Hematopoietic multipotent progenitor cell (in vitro differentiated cells): ENCODE measurements at places on chromosomes 16 and 17.

DNA sequence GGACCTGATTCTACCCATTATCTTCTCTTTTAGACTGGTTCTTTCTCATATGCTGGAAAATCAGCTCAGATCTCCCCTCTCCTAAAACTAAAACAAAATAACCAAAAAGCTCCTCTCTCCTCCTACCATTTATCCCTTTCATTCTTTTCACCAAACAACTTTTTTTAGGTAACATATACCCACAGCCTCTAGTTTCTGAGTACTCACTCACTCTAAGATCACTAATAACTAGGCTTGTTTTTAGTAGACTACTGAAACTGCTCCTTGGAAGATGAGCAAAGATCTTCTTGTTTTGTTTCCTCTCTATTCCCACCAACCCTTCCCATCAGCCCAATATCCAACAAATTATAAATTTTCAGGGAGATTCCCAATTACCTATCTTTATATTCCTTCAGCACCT, 129.0 kb downstream of the SKAP1 start:
- DNase-seq, result no peak

DNA sequence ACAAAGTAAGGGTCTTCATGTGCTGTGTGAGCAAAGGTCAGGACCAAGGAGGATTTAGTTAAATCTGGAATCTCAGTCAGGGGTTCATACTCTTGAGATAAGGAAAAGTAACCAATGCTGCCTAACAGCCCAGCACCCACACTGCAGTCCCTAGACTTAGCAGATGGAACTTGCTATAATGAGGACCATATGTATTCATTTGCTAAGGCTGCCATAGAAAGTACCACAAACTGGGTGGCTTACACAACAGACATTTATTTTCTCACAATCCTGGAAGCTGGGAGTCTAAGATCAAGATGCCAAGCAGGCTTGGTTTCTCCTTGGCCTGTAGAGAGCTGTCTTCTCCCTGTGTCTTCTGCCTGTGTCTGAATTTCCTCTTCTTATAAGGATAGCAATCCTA, 20.8 kb downstream of the ZP2 start:
- no peak for DNase-seq

DNA sequence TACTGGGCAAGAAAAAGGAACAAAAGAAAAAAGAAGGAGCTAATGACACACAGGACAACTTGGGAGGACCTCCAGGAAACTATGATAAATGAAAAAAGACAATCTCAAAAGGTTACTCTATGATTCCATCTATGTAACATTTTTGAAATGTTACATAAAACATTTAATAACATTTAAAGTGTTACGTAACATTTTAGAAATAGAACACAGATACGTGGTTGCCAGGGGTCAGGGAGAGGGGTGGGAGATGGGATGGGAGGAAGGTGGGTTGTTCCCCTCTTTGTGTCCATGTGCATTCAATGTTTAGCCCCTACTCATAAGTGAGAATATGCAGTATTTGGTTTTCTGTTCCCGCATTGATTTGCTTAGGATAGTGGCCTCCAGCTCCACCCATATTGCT, 116.6 kb downstream of the C16orf95 start:
- DNase-seq, result no peak

DNA sequence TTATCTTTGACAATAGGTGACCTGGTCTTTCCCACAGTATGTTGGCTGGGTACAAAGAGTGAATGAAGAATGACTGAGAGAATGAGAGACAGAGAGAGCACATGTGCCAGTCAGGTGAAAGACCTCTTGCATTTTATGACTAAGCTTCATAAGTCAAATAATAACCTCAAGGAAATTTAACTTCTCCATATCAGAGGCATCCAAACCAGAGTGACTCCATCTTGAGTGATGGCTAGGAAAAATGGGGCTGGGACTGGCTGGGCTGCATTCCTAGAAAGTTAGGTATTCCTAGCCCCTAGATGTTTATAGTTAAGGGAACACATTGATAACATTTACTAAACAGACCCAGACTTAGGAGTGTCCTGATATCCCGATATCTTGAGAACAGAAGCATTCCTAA, 3.9 kb upstream of the RBL2 start:
- DNase-seq, result no peak

GRCh38 chr17:38598536-38598935, 7.2 kb downstream of the SRCIN1 start:
- no peak for DNase-seq

GRCh38 chr16:3819175-3819527, 61.4 kb downstream of the CREBBP start:
- no peak for DNase-seq

DNA sequence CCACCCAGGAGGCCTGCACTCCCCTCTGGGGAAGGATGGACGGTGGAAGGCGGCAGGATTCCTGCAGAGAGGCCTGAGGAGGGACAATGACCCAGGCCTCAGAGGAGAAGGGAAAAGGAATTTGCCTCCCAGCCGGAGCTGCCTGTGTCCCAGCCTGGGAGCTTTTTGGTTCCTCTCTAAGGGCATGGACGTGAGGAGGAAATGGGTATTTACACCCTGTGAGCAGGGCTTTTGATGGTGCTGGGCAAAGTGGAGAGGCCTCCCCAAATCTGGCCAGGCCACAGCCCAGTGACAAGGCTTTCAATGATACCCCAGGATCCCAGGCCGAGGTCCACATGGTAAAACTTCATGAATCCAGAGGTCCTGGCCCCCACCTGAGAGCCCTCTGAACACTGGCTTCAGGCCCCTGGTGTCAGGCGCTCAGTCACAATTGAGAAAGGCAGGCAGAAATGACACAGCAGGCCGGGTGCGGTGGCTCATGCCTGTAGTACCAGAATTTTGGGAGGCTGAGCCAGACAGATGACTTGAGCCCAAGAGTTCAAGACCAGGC, 56.0 kb upstream of the DOC2B start:
- DNase-seq, result no peak

DNA sequence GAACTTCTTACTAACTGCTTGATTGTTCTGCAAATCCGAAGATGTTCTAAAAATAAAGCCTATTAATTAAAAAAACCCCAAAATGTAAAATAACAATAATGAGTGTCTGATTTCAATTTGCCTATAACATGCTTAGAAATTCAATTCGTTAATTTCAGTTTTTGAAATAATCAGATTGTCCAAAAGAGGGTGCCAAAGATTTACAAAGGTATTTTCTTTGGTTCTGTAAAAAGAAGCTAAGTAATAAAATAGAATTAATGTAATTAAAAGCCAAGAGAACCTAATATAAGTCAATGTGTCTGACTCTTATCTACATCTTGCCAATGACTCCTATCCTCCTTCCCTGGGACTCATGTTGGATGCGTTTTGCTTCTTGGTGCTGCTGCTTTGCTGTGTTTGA, 75.0 kb upstream of the CPHXL start:
- DNase-seq, result no peak

DNA sequence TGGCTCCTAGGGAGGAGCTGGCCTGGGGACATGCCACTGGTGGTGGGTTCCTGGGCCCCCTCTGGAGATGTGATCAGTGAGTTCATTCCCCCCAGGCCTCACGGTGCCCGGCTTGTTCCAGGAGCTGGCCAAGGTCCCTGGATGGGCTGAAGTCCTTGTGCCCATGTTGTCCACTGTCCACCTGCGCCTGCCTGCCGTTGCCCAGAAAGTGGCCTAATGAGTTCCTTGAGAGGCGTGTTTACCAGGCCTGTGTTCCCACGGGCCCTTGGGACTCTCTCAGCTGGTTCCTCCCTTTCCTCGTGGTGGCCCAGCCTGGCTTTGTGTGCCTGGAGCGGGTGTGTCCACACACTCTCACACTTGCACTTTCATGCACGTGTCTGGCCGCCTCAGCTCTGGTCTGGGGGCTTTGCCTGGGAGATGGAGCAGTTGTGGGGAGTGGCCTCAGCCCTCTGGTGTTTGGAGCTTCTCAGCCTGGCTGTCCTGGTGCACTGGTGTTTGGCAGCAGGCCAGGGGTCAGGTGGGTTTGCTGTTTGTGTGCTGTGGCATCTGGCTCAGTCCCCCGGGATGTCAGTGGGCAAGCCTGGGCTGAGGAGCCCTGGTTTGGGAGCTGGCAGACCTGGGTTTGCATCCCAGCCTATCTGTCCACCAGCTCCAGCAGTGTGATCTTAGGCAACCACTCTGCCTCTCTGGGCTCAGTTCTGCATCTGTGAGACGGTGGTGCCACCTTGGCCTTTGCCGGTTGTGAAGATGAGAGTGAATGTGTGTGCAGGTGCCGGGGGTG, 18.0 kb downstream of the ADCY7 start:
- DNase-seq, result no peak

DNA sequence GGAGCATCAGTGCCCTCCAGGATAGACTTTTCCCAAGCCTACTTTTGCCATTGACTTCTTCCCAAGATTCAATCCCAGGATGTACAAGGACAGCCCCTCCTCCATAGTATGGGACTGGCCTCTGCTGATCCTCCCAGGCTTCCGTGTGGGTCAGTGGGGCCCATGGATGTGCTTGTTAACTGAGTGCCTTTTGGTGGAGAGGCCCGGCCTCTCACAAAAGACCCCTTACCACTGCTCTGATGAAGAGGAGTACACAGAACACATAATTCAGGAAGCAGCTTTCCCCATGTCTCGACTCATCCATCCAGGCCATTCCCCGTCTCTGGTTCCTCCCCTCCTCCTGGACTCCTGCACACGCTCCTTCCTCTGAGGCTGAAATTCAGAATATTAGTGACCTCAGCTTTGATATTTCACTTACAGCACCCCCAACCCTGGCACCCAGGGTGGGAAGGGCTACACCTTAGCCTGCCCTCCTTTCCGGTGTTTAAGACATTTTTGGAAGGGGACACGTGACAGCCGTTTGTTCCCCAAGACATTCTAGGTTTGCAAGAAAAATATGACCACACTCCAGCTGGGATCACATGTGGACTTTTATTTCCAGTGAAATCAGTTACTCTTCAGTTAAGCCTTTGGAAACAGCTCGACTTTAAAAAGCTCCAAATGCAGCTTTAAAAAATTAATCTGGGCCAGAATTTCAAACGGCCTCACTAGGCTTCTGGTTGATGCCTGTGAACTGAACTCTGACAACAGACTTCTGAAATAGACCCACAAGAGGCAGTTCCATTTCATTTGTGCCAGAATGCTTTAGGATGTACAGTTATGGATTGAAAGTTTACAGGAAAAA, 9.7 kb upstream of the CYLD start:
- no peak for DNase-seq

GRCh38 chr17:57514614-57515013, 230.5 kb downstream of the CCDC182 start:
- no peak for DNase-seq

DNA sequence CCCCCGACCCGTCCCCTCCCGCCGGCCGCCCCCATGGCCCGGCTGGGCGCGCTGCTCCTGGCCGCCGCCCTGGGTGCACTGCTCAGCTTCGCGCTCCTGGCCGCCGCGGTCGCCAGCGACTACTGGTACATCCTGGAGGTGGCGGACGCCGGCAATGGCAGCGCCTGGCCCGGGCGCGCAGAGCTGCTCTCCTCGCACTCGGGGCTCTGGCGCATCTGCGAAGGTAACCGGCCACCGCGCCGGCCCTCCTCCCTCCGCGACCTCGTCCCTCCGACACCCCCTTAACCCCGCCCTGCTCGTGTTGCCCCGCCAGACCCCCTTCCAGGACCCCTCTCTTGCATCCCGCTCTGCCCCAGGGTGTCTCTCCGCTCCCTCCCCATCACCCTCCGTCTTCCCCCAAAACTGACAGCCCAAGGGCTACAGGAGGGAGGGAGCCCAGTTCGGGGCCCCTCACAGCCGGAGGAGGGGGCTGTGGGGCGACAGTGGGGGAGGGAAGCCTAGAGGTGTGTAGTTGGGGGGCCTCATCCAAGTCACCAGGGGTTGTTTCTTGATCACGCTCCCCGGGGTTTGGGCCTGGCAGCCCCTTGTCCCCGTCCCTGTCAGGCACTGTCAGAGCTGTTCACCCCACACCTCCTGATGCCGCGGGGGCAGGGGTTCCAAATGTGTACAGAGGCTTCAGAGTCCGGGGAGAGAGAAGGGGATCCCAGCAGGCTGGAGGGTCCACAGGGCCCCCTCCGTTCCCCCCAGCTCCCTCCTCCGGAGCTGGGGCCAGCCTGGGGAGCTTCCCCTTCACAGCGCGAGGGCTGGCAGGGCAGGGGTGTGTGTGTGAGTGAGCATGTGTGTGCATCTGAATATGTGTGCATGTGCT, 794 bp downstream of the TMEM235 start:
- DNase-seq, result peak; percentile 37

DNA sequence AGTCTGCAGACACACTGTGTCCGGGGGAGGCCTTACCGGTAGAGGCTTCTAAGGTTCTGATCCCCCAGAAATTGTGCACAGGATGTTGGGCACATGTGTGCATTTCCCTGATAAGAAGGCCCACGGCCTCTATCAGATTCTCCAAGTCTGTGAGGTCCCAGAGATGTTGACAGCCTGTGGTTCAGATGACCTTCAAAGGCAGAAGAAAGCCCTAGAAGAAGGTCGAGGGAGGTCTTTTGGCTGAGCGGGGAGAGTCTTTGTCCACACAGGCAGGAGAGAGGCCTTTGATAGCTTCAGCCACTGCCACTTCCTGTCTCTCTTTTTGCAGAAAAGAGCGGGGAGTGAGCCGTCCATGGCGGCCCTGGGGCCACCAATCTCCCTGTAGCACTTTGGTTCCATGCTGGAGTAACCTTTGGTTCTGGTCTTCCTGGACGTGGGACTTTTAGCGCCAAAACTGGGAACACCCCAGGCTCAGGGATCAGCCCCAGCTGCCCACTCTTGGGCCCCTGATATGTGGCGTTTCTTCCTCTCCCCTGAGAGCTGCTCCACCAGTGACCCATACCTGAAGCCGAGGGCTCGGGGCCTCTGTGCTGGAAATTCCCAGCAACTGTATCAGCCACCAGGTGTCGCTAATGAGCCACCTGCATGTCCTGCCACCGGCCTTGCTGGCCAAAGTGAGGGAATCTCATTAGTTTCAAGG, 28.1 kb upstream of the LGALS9 start:
- DNase-seq, result peak; percentile 62

DNA sequence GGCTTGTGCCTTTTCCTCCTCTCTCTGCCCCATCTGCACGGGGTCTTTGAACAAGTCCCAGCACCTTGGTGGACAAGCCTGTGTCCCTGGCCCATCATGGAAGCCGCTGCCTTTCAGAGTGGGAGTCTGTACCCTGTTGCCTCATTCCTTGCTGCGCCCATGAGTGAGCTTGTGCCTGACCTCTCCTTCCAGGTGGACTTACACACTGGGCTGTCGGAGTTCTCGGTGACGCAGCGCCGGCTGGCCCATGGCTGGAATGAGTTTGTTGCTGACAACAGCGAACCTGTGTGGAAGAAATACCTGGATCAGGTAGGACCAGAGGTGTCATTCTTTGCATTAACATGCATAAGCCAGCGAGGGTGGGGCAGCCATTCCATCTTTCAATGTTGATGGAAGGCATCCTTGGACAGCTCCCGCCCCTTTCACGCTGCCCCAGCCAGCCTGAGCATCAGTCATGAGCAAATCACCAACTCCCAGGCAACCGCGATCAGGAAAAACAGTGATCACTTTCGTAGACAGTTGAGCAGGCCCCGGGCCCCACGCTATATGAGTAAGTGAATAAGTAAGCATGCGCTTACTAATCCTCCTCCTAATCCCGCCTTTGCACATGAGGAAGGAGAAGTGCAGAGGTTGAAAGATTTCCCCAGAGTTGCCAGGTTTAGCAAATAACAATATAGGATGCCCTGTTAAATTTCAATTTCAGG, 36.8 kb downstream of the ATP2C2 start:
- DNase-seq, result no peak

GRCh38 chr16:169014-169413, 3.2 kb downstream of the HBM start:
- DNase-seq, result no peak

GRCh38 chr16:57148481-57148880, 37.4 kb downstream of the PSME3IP1 start:
- no peak for DNase-seq

- no peak for DNase-seq
Measured at GRCh38 chr17:45201457-45201856, 20.2 kb upstream of the FMNL1 start.

GRCh38 chr16:12431561-12431960, 372.1 kb downstream of the CPPED1 start:
- no peak for DNase-seq

GRCh38 chr16:10980813-10981212, 36.4 kb downstream of the CLEC16A start:
- DNase-seq, result no peak
